ENCODE measurements at places on chromosomes 1 and 21. TPM values are rescaled to one million over a fixed set of nuclear protein-coding genes. Genes with fewer than 3 reads are reported as not detected.
A peak's percentile ranks its signal among the peaks of the same experiment; 100 is the strongest.

- H3K4me1 ChIP-seq = peaks cover 15% of the 10 kb centered on the region
- H3K4me3 ChIP-seq = no peak overlapping the region
- H3K27ac ChIP-seq = no peak overlapping the region
- H3K36me3 ChIP-seq = no peaks in the 10 kb centered on the region
- peak; percentile 38 for DNase-seq
Measured at GRCh38 chr1:185360714-185361113, 43.7 kb upstream of the IVNS1ABP start.

DNA sequence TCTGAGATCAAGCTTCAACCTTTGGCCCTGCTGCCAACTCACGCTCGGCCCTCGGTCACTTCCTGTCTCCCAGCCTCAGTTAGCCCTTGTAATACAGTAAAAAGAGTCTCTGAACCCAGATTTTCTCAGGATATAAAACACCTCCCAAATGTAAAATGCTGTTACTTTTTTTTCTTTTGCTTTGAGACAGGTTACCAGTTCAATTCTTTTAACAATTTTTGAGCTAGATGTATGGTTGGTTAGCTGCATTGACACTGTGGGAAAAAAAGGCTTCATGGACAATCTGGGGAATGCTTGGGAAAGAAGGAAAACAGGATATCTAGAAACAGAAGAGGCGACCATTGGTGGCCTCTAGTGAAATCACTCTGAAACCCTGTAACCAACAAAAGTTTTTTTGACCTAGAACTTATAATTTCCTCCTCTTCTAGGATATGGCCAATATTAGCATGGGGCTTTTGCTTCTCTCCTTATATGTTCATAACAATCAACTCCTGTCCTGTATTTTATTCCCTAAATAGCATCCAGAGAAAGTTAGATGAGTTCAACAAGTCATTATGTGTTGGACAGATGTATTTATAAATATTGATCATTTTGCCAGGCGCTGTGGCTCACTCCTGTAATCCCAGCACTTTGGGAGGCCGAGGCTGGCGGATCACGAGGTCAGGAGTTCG, 1.3 kb downstream of the CMPK1 start:
- H3K4me1 ChIP-seq = peaks cover 6% of the 10 kb centered on the region
- no peak overlapping the region for H3K27ac ChIP-seq
- DNase-seq = peak; percentile 3
- H3K4me3 ChIP-seq = no peak overlapping the region
- H3K27me3 ChIP-seq = no peaks in the 10 kb centered on the region

GRCh38 chr21:36282568-36283230, 37.3 kb upstream of the MORC3 start:
- no peaks in the 10 kb centered on the region for H3K36me3 ChIP-seq
- no peaks in the 10 kb centered on the region for H3K4me1 ChIP-seq
- peak; percentile 3 for DNase-seq

DNA sequence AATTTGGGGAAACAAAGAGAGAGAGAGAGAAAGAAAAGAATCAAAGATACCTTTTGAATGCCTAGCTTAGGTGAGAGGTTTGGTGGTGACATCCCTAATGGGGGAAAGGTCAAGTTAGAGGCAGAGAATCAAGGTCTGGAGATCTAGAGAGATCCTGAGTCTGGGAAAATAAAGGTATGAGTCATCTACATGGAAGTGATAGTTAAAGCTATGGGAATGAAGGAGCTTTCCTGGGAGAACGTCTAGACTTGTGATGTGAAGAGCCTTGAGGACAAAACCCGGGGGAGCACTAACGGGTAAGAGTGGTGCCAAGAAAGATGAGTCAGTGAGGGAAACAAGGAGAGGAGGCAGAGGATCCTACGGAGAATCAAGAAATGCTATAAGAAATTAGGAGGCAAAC, 110.8 kb upstream of the RUNX1 start:
- H3K4me3 ChIP-seq = no peak overlapping the region
- no peaks in the 10 kb centered on the region for H3K36me3 ChIP-seq
- H3K27me3 ChIP-seq = no peaks in the 10 kb centered on the region
- peaks cover 32% of the 10 kb centered on the region for H3K4me1 ChIP-seq

- no peaks in the 10 kb centered on the region for H3K36me3 ChIP-seq
- H3K4me1 ChIP-seq = no peaks in the 10 kb centered on the region
- H3K4me3 ChIP-seq = no peak overlapping the region
- no peak overlapping the region for H3K27ac ChIP-seq
- DNase-seq = no peak
Measured at GRCh38 chr1:212944229-212944901, 6.0 kb upstream of the VASH2 start.

- no peak overlapping the region for H3K4me3 ChIP-seq
- H3K4me1 ChIP-seq = no peaks in the 10 kb centered on the region
- no peak for DNase-seq
- H3K27me3 ChIP-seq = no peaks in the 10 kb centered on the region
- no peak overlapping the region for H3K27ac ChIP-seq
Measured at GRCh38 chr1:173224280-173224892, 17.3 kb upstream of the TNFSF4 start.

GRCh38 chr1:153488731-153489130, 28.3 kb upstream of the S100A7 start:
- no peak overlapping the region for H3K27ac ChIP-seq
- no peaks in the 10 kb centered on the region for H3K36me3 ChIP-seq
- peak; percentile 60 for DNase-seq
- H3K4me1 ChIP-seq = peaks cover 55% of the 10 kb centered on the region
- peaks cover 30% of the 10 kb centered on the region for H3K27me3 ChIP-seq

DNA sequence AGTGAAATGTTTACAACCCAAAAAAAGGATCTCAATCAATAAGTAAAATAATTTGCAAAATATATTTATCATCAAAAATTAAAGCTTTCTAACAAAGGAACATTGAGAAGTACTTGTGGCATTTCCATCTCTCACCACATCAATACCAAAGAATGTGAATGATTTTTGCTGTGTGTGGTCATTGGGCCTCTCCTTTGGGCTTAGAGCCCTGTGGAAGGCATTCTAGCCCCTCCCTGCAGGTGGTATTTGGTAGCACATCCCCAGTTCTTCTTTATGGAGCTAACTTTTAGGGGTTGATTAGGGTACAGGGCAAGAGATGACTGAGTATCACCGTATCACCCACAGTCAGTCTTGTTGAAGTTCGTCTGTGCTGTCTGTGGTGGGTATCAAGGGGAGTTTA, 294.1 kb upstream of the SGIP1 start:
- H3K4me1 ChIP-seq = peaks cover 9% of the 10 kb centered on the region
- H3K36me3 ChIP-seq = no peaks in the 10 kb centered on the region
- no peak overlapping the region for H3K27ac ChIP-seq
- no peak for DNase-seq
- H3K27me3 ChIP-seq = peaks cover 42% of the 10 kb centered on the region

- no peak overlapping the region for H3K4me3 ChIP-seq
- no peak for DNase-seq
- no peaks in the 10 kb centered on the region for H3K36me3 ChIP-seq
- H3K27ac ChIP-seq = no peak overlapping the region
- no peaks in the 10 kb centered on the region for H3K27me3 ChIP-seq
Measured at GRCh38 chr1:212458817-212459216, 26.1 kb downstream of the NENF start.

DNA sequence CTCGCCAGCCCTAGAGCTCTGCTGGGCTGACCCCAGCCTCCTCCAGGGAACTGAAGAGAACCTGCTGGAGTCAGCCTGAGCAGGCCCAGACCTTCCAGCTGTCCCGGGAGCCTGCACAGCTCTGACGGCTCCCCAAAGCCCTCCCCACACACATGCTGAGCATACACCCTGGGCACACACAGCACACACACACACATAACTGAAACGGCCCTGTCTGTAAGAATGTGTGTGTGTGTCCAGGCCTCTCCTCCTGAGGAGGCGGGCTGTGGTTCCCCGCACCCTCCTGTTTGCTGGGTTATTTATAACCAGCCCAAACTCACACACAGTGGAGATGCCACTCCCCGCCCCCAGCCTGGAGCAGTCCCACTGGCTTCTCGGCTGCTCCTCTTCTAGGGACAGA, 20.2 kb downstream of the SDC3 start:
- no peak for DNase-seq
- H3K4me3 ChIP-seq = no peak overlapping the region
- H3K27ac ChIP-seq = peak overlapping the region; percentile 63

GRCh38 chr1:186925881-186926669, 97.3 kb downstream of the PLA2G4A start:
- peaks cover 9% of the 10 kb centered on the region for H3K4me1 ChIP-seq
- no peak overlapping the region for H3K4me3 ChIP-seq
- H3K27ac ChIP-seq = no peak overlapping the region
- DNase-seq = no peak

GRCh38 chr1:244074559-244075171, 23.6 kb downstream of the ZBTB18 start:
- peaks cover 8% of the 10 kb centered on the region for H3K4me1 ChIP-seq
- H3K27ac ChIP-seq = no peak overlapping the region
- no peaks in the 10 kb centered on the region for H3K36me3 ChIP-seq

DNA sequence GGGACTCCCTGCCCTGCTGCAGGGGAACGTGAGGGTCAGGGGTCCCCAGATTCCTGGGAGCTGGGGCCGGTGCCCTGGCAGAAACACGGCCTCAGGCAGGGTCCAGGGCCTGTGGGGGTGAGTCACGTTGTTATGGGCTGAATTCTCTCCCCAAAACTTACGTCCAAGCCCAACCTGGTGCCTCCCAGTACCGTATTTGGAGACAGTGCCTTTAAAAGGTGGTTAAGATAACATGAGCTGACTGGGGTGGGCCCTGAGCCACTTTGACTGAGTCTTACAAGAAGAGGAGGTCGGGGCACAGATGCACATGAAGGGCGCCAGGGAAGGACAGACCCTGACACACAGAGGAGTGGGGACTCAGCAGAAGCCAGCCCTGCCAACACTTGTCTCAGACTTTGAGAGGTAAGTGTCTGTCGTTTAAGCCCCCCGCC, 99.9 kb downstream of the WDR4 start:
- no peak overlapping the region for H3K27ac ChIP-seq
- H3K27me3 ChIP-seq = peaks cover 74% of the 10 kb centered on the region
- no peaks in the 10 kb centered on the region for H3K4me1 ChIP-seq
- no peaks in the 10 kb centered on the region for H3K36me3 ChIP-seq
- H3K4me3 ChIP-seq = no peak overlapping the region

GRCh38 chr1:21762022-21762404, 20.9 kb downstream of the USP48 start:
- H3K4me3 ChIP-seq = no peak overlapping the region
- no peaks in the 10 kb centered on the region for H3K36me3 ChIP-seq
- H3K27ac ChIP-seq = no peak overlapping the region
- peaks cover 24% of the 10 kb centered on the region for H3K4me1 ChIP-seq

- peaks cover 15% of the 10 kb centered on the region for H3K27me3 ChIP-seq
- peaks cover 1% of the 10 kb centered on the region for H3K4me1 ChIP-seq
- no peak for DNase-seq
- no peak overlapping the region for H3K27ac ChIP-seq
Measured at GRCh38 chr1:20432341-20432740, 53.7 kb downstream of the CAMK2N1 start.

GRCh38 chr1:61639608-61640336, 85.2 kb downstream of the TM2D1 start:
- no peak for DNase-seq
- H3K4me3 ChIP-seq = no peak overlapping the region
- peaks cover 16% of the 10 kb centered on the region for H3K4me1 ChIP-seq
- H3K36me3 ChIP-seq = no peaks in the 10 kb centered on the region

- H3K4me1 ChIP-seq = no peaks in the 10 kb centered on the region
- peak overlapping the region; percentile 0 for H3K27ac ChIP-seq
- H3K4me3 ChIP-seq = no peak overlapping the region
- DNase-seq = no peak
- H3K36me3 ChIP-seq = peaks cover 9% of the 10 kb centered on the region
Measured at GRCh38 chr1:213194383-213194782, 143.3 kb downstream of the RPS6KC1 start.

DNA sequence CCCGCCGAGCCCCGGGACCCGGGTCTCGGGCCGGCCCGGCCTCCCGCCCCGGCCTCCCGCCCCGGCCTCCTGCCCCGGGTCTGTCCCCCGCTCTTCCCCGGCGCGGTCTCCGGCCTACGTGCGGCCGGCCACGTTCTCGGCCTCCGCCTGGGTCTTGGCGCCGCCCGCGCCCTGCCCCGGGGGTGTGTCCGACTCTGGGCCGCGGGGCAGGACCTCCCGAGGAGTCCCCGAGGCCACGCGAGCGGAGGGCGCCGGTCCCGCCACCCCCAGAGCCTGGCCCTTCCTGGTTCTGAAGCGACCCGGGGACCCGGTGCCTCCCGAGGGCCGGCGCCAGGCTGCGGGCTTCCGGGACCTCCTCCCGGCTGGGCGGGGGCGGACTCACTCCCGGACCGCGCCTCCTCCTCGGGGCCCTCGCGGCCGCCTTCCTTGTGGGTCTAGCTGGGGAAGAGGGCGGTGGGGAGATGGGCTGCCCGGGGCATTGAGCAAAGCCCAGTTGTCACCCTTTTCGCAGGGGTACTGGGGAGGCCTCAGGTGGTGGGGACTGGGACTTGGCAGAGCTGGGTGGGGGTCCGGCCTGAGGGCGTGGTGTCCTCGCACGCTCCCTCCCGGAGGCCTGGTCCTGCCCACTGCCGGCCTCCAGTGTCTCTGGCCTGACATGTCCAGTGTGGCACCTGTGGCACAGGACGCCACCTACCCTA, 558 bp downstream of the PFKL start:
- peaks cover 3% of the 10 kb centered on the region for H3K4me1 ChIP-seq
- peak overlapping the region; percentile 72 for H3K4me3 ChIP-seq
- peak overlapping the region; percentile 54 for H3K27ac ChIP-seq
- peak; percentile 57 for DNase-seq
- no peaks in the 10 kb centered on the region for H3K27me3 ChIP-seq
- peaks cover 6% of the 10 kb centered on the region for H3K36me3 ChIP-seq

- no peaks in the 10 kb centered on the region for H3K36me3 ChIP-seq
- no peaks in the 10 kb centered on the region for H3K4me1 ChIP-seq
- no peak for DNase-seq
- H3K27me3 ChIP-seq = no peaks in the 10 kb centered on the region
Measured at GRCh38 chr1:248625971-248626370, 8.9 kb downstream of the OR2T11 start.

The LRRC3 gene
- not detected for total RNA-seq

The ARHGAP30 gene
- total RNA-seq = 0.58 TPM

The FABP3 gene
- total RNA-seq = not detected

The EPB41 gene
- 23.0 TPM for total RNA-seq

The C1orf87 gene
- not detected for total RNA-seq

The CYP2J2 gene
- 0.42 TPM for total RNA-seq

The EDN2 gene
- total RNA-seq = 0.66 TPM

The SERPINC1 gene
- not detected for total RNA-seq

The EXTL1 gene
- total RNA-seq = not detected

The C1orf226 gene
- total RNA-seq = 3.1 TPM

The RHCE gene
- 0.61 TPM for total RNA-seq

The DIO1 gene
- not detected for total RNA-seq
